Foreskin melanocyte (primary cell): ENCODE measurements at places on chromosomes 6 and 20.

DNA sequence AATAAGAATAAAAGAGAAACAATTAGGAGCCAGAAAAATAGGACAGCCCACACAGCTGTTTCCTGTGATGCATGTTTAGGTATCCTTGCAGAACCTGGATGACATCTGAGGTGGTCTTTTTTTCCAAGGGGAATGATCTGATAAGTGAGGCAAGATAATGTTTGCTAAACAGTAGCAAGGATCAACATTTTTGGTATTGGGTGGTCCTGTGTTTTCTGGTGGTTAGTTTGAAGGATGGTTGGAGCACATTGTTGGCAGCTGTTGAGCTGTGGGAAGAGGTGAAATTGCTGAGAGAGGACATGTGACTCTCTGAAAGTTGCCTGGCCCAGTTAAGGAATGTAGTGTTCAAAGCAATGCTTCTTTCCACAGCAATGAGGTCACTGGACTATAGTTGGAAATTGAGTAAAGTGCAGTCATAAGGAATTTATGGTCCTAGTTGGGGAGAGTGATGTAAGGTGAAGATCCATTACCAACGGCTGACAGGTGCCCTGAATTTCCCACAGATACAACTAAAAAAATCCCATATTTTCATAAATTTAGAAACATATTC is 270.2 kb upstream of the IMPG1 start:
- no peak for DNase-seq

- no peak for DNase-seq
These were observed 59.3 kb upstream of the MYL9 start for GRCh38 chr20:36482044-36482473.

GRCh38 chr6:45584127-45584526 is 206.4 kb upstream of the SUPT3H start:
- no peak for DNase-seq

- DNase-seq, result no peak
These were observed 94.3 kb upstream of the FAM8A1 start for GRCh38 chr6:17505767-17506280.

DNA sequence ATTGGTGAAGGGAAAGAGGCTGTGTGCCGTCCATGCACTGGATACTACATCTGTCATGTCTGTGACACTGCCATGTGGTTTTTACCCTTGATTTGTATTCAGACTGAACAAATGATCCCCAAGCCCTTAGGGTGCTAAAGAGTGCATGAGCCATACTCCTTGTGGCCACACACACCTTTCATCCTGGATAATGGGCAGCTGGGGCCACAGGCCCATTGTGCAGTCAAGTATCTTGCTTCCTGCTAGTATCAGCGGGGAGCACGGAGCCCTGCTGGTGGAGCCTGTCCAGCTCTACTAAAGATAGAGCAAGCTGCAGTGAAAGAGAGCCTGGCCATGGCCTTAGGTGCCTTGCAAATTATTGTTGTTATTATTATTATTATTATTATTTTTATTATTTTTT is 75.1 kb downstream of the SLX4IP start:
- no peak for DNase-seq

DNA sequence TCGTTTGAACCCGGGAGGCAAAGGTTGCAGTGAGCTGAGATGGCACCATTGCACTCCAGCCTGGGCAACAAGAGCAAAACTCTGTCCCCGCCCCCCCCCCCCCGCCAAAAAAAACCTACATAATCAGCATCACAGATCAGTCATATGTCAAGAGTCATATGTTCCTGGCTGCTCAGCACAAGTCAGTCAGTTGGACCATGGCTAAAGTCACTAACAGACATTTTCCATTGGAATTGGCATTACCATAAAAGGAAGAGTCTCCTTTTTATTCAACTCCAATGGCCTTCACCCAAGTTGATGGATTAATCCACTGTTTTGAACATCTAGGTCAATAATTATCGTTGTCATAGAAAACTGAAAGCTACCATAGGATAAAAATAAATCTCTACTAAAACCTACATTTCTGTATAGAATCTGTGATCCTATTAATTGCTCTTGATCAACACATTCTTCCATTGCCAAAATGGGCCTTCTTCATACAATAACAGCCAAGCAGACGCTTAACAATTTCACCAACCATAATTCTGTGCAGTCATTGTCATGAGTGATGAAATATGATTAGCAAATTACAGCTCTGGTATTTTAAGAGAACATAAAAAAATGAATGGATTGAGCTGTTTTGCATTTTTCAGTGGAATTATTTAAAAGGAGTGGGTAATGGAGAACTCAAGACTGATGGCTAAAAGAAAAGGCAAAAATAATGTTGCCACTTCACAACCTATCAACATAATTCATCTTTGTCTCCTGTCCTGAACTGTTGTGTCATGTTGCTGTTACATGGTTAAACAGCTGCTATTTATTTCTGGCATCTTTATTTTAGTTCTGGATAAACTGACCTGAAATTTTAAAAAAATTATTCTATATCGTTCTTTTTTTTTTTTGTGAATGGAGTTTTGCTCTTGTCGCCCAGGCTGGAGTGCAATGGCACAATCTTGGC is 555.5 kb upstream of the JARID2 start:
- no peak for DNase-seq

- no peak for DNase-seq
These were observed 15.9 kb downstream of the RIMS1 start for GRCh38 chr6:71902261-71902660.

GRCh38 chr6:395432-396125 is 4.0 kb downstream of the IRF4 start:
- DNase-seq, result no peak

- DNase-seq, result no peak
These were observed 14.6 kb downstream of the KHDC1 start for GRCh38 chr6:73248192-73248903.

DNA sequence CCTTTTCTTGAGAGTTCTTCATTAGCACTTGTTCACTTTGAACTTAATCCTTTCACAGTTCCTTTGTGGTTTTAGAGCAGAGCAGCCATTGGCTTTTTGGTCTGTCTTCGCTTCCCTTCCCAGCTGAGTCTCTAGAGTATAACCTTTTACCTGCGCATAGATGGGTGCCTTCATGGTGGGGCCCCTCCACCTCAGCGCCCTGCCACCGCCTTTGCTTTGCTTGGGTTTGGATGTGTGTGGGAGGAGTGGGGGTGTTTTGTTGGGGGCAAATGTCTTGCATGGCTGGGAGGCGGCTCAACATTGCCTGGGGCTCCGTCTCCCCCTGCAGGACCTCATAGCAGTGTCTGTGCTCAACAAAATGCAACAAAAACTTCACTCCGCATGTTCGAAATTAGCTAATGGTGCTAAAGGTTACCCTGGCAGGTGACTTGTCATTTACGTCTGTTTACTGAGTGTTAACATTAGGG is 11.9 kb downstream of the PYGB start:
- DNase-seq, result no peak

- DNase-seq, result no peak
These were observed 105.2 kb upstream of the LRFN2 start for GRCh38 chr6:40692337-40692736.

DNA sequence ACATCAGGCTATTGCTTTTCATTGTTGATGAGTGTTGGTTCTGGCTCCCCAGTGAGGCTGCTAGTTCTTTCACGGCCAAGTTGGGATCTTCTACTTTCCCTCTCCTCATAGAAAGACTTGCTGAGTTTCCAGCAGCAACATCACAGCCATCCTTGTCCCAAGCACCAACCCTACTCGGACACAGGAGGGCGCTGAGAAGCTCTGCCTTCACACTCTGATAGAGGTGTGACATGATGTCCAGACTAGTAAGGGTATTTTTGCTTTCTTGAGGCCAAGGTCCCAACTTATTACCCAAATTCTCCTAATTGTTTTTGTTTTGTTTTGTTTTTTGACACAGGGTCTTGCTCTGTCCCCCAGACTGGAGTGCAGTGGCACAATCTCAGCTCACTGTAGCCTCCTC is 3.0 kb upstream of the GCM1 start:
- DNase-seq, result no peak

DNA sequence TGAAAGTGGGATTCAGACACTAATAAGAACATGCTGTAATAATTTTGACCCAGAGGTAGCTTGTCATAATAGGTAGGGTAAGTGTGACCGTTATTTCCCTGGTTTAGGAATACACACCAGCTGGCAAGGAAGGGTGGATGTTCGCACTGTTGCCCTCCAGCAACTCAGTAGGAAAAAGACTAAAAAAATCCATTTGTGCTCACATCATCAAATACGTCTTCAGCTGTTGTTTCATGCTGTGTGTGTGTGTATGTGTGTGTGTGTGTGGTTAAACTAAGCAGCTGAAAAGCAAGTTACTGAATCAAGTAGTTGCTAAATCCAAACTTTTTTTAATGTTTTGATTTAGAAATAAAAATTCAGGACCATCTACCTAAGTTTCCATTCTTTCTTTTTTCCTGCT is 218.7 kb downstream of the TRDN start:
- no peak for DNase-seq

DNA sequence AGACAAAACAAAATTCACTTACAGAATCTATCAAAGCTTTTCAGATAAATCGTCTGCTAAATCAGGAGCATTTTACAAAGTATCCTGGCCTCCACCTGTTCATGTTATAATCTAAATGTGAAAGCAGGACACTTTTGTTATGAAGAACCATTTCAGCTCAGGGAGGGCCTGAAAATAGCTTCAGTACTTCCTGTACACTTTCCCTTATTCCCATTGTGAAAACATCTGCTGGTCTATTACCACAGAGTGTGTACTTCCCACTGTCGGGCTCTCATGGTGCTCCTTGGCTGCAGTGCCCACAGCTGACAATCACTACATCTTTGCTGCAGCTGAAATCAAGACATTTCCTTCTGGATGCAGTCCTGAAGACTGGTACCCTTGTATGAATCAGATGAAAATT is 128.1 kb downstream of the OPRM1 start:
- DNase-seq, result no peak

GRCh38 chr6:44699082-44699481 is 311.6 kb downstream of the CDC5L start:
- no peak for DNase-seq

- DNase-seq, result no peak
These were observed 129.0 kb downstream of the JPH2 start for GRCh38 chr20:44057698-44058675.

DNA sequence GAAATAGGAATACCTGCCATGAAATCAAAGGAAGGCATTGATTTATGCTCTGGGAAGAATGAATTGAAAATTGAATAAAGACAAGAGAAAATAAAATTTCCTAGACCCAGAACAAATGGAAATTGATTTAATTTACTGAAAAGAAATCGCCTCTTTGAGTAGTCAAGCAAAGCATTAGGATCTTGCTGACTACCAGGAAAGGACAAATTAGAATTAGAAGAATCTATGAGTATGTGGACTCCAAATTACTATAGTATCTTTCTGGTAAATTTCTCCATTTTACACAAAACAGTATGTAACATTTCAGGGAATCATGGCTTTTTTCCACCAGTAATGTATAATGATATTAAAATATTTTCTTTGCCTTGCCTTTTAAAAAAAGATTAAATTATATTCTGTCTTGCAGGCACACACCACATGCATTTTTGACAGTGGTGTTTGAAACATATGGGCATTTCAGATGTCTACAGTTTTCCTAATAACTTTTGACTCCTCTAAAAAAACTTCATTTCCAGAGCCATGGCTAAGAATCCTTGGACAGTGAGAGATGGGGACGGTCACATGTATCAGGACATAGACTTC is 768.7 kb upstream of the NRSN1 start:
- DNase-seq, result no peak

DNA sequence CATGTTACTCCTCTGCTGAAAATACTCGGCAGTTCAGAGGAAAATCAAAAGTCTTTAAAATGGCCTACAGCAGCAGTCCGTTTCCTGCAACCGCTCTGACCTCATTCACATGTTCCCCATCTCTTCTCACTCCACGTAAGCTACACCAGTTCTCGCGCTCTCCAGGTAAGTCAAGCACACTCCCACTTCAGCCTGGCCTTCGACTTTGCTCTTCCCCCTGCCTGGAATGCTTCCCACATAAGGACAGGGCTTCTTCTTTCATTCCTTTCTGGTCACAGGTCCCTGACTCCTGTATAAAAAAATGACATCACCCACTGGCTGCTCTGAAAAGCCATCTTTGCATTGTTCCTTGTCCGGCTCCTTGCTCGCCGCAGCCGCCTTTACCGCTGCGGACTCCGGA is 42.7 kb downstream of the MGME1 start:
- no peak for DNase-seq

DNA sequence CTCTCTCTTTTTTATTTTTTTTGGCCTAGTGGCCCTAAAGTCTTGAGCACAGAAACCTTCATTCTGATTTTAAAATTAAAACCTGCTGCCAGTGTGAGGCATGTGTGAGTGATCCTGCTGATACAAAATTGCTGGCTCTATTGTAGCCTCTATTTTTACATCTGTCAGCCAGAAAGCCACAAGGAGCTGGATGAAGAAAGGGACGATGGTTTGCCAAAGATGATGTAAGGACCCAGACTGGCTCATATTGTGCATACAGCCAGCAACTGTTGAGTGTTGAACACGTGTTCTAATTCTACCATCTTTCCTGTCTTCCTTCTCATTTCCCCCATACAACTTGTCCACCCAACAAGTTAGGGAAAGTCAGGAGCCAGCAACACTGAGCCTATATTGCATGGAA is 40.8 kb upstream of the ATXN1 start:
- no peak for DNase-seq

- no peak for DNase-seq
These were observed 2.0 kb downstream of the CD24 start for GRCh38 chr6:106972500-106972899.

GRCh38 chr6:102216232-102216631 is 822.7 kb downstream of the GRIK2 start:
- no peak for DNase-seq

GRCh38 chr6:168906391-168906790 is 347.3 kb downstream of the THBS2 start:
- DNase-seq, result no peak

DNA sequence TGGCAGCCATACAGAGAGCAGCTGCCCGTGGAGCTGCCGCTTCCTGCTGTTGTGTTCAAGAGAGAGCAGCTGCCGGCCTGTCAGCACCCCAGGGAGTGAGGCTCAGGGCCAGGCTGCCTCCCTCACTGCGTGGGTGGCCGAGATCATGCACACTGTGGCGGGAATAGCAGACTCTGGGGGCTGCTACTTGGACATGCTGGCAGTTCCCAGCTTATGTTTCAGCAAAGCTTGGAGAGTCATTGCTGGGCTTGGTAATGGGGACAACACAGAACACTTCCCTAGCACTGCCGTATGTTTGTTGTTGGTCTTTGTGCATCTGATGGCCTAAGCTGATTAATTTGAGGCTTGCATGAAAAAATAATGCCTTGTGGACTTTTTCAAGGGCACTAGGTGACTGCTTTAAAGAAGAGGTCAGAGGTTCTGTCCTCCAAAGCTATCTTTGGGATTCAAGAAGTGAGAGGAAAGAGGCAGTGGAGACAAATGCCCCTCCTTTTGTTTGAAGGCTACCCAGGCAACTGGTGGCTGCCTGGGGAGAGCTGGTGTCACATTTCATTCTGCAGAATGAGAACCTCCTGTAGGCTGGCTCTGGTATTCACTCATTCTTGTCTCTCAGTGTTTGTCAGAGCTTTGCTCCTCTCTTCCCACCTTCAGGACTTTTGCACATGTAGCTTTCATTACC is 18.8 kb downstream of the MRAP2 start:
- DNase-seq, result peak; percentile 39

DNA sequence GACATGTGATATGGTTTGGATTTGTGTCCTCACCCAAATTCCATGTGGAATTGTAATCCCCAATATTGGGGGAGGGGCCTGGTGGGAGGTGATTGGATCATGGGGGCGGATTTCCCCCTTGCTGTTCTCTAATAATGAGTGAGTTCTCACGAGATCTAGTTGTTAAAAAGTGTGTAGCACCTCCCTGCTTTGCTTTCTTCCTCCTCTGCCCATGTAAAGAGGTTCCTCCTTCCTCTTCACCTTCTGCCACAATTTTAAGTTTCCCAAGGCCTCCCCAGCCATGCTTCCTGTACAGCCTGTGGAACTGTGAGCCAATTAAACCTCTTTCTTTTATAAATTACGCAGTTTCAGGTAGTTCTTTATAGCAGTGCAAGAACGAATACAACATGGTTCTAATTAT is 2.1 kb upstream of the ZNF451 start:
- no peak for DNase-seq
